ENCODE measurements at places on chromosomes 2 and 18.

- no peak for DNase-seq
Observed at GRCh38 chr18:4193086-4193485, 262.0 kb downstream of the DLGAP1 start.

GRCh38 chr2:9378433-9379390 lies 44.6 kb downstream of the ITGB1BP1 start:
- DNase-seq, result no peak

- no peak for DNase-seq
Observed at GRCh38 chr2:194103941-194104659, 1552.9 kb upstream of the SLC39A10 start.

DNA sequence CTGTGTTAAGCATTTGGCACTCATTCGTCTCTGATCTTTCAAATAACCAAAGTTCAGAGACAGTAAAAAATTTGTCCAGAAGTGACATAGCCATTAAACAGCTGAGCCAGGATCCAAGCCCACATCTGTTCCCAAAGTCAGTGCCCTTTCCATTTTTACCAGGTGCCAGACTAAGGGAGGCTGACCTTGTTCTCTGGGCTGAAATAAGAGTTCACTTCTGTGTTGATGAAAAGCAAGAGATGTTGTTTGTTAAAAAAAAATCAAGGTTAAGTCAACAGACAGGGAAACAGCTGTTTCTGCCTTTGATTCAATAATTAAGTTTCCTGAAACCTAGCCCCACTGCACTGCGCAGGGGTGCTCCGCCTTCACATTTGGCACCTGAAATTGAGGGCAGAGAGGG lies 117.1 kb downstream of the PRKRA start:
- DNase-seq, result no peak

- no peak for DNase-seq
Observed at GRCh38 chr2:106165029-106165428, 29.1 kb downstream of the UXS1 start.

- DNase-seq, result no peak
Observed at GRCh38 chr2:203623661-203624060, 82.8 kb upstream of the CD28 start.

- DNase-seq, result no peak
Observed at GRCh38 chr18:78739882-78740677, 239.5 kb upstream of the SALL3 start.

DNA sequence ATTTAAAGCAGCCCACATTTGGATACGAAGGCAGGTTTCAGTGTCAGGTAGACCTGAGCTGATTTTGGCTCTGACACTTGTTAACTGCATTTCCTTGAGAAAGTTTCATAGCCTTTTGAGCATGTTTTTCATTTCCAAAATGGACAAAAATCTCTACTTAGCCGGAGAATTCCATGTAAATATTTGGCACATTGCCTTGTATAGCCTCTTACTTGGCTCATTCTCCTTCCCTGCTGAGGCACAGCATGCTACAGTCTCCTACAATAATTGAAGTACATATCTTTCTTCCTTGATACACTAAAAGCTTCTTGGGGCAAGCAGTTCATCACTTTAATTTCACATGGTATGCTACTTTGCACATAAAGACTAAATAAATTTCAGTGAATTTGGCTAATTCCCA lies 772.2 kb upstream of the CHAC2 start:
- DNase-seq, result no peak

DNA sequence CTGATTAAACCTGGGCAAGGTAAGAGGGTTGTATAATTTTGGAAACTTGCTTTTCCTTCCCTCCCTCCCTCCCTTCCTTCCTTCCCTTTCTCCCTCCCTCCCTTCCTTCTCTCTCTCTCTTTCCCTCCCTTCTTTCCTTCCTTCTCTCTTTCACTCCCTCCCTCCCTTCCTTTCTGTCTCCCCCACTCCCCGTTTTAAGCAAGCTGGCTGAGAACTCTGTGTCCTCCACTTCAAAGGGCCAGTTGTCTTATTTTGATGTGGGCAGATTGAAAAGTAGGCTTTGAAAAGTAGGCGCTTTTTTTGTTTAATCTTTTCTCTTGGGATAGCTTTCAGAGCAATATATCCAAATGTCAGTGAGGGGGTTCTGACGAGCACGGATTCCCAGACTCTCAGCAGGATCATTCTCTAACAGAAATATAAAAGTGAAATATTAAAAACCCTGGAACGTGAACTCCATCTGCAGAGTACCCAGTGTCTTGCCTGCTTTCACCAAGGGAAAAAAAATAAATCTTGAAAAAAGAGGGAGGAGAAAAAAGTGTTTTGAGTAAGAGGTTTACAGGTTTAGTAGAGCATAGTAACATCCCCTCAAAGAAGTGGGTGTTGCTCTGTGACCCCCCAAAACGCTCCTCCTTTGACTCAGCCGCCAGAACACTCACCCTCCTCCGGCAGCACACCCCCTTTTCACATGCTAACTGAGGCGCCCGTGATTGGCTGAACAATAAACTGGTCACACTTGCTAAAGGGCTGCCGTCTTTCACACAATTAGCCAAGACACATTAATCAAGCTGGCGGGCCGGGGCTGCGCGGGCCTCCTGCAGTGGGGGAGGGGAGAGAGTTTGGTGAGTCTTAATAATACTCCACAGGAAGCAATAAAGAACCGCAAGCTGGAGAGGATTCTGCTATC lies 52.2 kb downstream of the CDK15 start:
- DNase-seq, result no peak

DNA sequence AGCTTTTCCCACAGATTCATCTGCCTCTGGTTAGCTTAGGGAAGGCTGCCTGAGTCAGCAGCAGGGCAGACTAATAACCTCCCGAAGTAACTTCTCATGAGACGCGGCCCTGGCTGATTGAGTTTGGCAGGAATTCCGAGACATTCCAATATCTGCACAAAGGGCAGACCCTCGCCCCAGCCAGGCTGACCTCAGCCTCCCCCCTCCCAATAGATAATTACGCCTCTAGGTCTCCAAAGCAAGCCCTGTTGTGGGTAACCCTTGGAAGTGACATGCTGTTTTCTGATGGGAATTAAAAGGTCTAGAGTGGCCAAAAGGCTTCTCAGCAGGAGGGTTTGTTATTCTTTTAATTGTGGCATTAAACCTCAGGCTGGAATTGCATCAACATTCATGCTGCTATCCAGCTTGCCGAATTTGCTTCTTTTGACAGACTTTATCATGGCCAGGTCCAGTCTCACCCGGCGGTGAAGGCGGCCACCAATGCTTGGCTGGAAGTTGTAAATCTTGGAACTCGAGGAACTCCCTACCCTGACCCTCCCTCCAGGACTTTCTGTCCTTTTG lies 98.0 kb upstream of the SLC14A2 start:
- no peak for DNase-seq

DNA sequence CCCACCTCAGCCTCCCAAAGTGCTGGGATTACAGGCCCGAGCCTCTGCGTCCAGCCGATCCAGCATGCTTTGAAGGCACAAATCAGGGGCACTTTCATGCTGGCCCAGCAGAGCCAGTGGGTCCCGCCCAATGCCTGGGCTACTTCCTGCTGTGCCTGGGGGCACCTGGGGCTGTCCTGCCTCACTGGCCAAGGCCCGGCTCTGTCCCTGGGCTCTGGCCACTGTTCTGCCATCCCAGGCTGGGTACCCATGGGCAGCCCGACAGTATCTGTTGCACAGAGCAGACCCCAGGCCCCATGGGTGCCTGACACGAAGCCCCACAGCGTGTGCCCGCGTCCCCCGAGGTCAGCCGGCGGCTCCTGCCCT lies 6.8 kb upstream of the GAL3ST2 start:
- DNase-seq, result no peak

GRCh38 chr2:11466307-11467128 lies 557 bp upstream of the E2F6 start:
- no peak for DNase-seq

DNA sequence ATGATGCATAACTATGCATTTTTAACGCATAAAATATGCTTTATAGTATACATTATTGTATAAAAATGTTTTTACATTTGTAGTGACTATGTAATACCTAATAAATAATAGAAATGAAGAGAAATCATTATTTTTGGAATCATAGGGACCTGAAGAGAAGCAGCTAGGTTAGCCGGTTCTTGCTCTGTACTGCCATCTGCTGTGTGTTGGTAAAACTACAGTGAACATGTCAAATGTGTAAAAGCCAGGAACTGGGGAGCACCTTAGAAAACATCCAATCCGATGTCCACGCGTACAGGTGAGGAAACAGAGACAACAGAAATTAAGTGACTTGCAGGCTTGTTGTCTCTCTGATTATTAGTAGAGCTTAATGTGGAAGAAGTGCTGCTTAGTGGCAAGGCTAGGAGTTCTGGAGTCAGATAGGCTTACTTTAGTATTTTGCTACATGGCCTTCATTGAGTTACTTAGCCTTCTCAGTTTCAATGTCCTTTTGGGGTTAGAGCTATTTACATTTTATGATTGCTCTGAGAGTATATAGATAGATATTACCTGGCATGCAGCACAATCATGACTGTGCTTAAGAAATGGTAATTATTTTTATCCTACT lies 386.5 kb downstream of the DLGAP1 start:
- peak; percentile 1 for DNase-seq

- DNase-seq, result no peak
Observed at GRCh38 chr2:25797620-25798488, 80.4 kb downstream of the ASXL2 start.

- DNase-seq, result no peak
Observed at GRCh38 chr2:238928520-238929241, 80.8 kb downstream of the TWIST2 start.

DNA sequence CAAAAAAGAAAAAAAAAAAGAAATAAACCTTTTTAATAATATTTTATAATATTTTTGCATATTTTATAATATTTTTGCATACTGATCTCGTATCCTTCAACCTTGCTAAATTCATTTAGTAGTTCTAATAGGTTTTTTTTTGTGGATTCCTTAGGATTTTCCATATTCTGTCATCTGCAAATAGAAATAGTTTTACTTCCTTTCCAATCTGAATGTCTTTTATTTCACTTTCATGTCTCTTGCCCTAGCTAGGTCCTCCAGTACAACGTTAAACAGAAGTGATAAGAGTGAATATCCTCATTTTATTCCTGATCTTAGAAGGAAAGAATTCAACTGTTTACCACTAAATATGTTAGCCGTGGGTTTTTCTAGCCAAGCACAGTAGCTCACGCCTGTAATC lies 13.7 kb downstream of the LMAN2L start:
- DNase-seq, result no peak

DNA sequence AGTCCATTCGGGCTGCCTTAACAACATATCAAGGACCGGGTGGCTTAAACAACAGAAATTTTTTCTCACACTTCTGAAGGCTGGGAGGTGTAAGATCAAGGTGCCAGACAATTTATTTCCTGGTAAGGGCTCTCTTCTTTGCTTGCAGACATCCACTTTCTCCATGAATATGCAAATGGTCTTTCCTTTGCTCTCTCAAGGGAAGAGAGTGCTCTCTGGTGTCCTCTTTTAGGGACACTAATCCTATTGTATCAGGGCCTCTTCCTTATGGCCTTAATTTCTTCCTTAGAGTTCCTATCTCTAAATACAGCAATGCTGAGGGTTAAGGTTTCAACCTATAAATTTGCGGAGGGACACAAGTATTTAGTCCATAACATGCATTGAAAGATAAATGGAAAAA lies 770.8 kb downstream of the DSC3 start:
- no peak for DNase-seq

DNA sequence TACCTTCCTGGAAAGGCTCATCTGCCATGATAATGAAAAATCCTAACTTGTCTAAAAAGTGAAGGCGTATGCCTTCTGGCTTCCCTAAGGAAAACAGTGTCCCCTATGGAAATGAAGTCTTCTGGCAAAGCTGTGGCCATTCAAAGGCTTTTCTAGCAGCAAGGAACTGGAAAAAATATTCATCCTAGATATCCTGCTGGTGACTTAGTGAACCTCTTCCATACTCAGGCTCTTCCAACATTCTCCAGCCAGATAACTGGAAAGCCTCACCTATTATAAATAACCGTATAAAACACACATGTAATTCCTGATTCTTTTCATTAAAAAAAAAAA lies 84.7 kb downstream of the RBMS1 start:
- no peak for DNase-seq

DNA sequence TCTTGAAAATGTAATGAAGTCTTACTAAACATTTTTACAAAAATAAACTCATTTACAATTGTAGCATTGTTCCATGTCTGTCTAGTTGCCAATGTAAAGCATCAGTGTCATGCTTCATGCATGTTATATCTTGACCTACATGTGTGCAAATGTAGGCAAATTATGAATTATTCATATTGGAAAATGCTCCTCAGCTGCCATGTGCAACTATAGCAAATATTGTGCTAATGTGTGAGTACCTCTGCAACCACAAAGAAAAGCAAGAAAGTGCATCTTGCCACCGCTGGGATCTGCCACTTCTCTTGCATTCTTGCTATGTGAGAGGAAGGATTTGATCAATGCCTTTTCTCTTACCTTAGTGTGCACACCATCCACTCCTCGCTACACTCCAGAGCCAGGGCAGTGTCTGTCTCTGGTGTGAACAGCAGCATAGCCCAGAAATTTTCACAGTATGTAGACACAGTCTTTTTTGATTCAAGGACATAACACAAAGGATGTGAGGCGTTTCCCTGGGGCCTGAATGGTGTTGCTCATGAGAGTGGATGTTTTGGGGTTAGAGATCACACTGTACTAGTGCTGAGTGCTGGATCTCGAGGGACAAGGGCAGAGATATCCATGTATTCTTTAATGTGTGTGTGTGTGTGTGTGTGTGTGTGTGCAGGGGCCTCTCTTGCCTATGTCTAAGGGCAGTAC lies 47.6 kb upstream of the HAAO start:
- no peak for DNase-seq

GRCh38 chr2:58984731-58985130 lies 743.6 kb upstream of the FANCL start:
- no peak for DNase-seq

- no peak for DNase-seq
Observed at GRCh38 chr18:40168026-40168425, 1787.0 kb upstream of the PIK3C3 start.

DNA sequence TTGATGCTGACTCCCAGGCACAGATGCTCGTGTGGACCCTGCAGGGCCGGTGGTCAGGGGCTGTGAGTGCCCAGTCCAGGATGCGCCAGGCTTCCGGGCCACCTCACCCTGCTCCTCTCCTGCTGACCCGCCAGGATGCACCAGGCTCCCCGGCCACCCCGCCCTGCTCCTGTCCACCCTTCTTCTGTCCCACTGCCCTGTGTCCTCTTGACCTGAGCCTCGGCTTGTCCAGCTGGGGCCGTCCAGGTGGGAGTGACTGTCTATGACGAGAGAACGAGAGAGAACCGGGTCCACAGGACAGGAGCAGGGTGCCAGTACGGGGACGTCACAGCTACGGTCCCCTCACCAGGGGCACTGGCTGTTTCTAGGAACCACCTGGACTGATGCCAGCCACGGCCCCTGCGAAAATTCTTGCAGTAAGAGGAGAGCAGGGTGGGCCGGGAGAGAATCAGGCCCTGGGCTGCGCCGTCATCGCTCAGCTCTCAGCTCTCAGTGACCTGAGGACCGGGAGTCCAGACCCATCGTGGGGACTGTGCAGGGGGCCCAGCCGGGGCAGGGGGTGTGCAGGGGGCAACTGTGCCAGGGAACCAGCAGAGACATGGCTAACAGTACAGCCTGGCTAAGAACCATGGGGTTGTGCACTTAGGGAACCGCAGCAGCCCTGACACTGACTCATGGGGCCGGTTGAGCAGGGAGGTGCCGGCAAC lies 12.9 kb upstream of the NFATC1 start:
- DNase-seq, result no peak

Measured in effector memory CD4-positive, alpha-beta T cell (primary cell).